ENCODE measurements at places on chromosomes 4 and X.
A peak's percentile ranks its signal among the peaks of the same experiment; 100 is the strongest.

- no peak for DNase-seq
Observed at GRCh38 chr4:169899295-169899694, 126.9 kb downstream of the MFAP3L start.

- peak; percentile 23 for DNase-seq
Observed at GRCh38 chr4:138494931-138495330, 252.8 kb upstream of the SLC7A11 start.

- no peak for DNase-seq
Observed at GRCh38 chr4:74624351-74625151, 169.8 kb downstream of the BTC start.

DNA sequence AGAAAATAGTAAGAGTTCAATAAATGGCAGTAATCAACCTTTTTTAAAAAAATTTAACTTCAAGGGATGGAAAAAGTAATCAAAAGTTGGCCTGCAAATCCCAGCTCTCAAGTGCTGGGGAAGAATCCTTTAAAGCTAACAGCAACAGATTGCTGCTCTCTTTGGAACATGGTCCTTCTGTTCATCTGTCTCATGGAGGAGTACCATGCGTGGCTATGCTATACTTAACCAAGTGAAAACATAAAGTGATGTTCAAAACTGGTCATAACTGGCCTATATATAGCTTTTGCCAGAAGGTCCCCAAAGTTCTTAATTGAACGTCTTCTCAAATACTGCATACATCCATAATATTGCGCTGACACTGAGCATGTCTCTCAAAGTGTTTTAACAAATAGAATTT lies 154.4 kb downstream of the GABRB1 start:
- DNase-seq: no peak

GRCh38 chr4:116705466-116705865 lies 379.9 kb downstream of the TRAM1L1 start:
- no peak for DNase-seq

DNA sequence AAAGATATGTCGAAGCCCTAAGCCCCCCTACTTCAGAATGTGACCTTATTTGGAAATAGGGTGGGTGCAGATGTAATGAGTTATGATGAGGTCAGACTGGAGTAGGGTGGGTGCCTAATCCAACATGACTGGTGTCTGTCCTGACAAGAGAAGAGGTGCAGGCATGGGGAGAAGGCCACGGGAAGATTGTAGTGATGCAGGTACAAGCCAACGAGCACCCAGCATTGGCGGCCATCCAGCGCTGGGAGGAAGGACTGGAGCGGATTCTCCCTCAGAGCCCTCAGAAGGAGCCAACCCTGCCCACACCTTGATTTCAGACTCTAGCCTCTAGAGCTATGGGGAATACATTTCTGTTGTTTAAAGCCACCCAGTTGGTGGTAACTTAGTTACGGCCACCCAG lies 237.2 kb downstream of the EVC2 start:
- no peak for DNase-seq

GRCh38 chr4:69056921-69057550 lies 39.2 kb upstream of the UGT2B7 start:
- no peak for DNase-seq

GRCh38 chrX:19121466-19121865 lies 802 bp downstream of the ADGRG2 start:
- DNase-seq: no peak

- no peak for DNase-seq
Observed at GRCh38 chr4:62377700-62378099, 1177.6 kb downstream of the ADGRL3 start.

DNA sequence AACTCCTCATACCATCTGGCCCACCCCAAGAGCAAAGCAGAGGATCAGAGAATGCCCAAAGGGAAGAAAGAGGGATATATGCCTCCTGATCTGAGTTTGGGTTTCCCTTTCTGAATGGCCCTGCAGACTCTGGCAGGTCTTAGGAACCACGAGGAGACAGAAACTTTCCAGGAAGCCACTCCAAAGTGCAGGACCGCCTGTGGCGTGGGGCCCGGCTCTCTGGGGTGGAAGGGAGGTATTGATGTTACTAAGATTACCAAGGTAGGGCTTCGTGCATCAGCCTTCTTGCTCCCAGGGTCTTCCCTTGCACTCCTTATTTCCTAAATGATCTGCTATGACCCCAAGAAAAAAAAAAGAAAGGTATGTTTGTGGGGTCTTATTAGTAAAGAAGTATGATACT lies 41.9 kb upstream of the SPRY1 start:
- no peak for DNase-seq

GRCh38 chr4:145186729-145187128 lies 6.3 kb upstream of the OTUD4 start:
- DNase-seq: no peak

DNA sequence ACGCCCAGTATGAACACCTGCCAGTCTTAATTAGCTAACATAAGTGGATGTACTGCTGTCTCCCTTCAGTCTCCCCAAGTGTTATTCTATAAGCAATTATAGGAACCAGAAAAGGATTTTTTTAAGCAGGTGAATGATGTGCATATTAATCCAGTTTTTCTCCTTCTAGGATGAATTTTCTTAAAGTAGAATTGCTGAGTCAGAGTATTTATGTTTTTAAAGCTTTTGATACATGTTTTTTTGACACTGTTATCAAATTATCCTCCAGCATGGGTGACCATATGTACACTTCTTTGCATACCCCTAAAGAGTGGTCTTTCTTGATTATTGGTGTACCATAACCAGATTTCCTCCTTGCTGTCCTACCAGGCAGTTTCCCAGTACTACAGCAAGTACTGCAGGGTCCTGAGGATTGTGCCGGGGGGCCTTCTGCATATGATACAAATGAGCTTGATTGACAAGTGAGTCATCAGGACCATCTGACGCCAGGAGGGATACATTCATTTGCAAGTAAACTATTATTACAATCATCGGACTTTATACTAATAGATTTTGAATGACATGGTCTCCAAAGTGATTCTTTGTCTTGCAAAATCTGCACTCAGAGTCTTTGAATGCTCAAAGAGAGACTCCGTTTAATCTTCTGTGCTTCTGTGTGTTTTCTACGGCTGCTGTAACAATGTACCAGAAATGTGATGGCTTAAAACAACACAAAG lies 10.7 kb upstream of the PCYT1B start:
- DNase-seq: no peak

Data from G401 (cell line).